ENCODE measurements at places on chromosomes 2 and 18.

GRCh38 chr2:8606226-8606625 lies 75.6 kb upstream of the ID2 start:
- DNase-seq = no peak

GRCh38 chr2:42182654-42183308 lies 13.6 kb downstream of the EML4 start:
- DNase-seq = no peak

DNA sequence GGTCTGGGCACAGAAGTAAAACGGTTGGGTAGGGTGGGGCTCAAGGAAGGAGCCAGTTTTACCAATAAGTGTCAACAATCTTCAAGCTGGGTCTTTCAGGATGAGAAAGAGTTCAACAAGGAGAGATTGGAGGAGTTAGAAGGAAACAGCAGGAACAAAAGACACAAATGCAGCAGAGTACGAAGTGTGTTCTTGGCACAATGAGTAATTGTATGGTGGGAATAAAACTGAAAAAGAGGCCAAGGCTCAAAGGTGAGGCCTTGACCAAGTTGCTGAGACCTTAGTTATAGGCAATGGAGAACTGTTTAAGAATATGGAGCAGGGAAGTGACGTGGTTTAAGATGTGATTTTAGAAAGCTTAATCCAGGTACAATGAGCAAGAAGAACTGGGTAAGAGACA lies 230.3 kb downstream of the PDE11A start:
- DNase-seq = no peak

DNA sequence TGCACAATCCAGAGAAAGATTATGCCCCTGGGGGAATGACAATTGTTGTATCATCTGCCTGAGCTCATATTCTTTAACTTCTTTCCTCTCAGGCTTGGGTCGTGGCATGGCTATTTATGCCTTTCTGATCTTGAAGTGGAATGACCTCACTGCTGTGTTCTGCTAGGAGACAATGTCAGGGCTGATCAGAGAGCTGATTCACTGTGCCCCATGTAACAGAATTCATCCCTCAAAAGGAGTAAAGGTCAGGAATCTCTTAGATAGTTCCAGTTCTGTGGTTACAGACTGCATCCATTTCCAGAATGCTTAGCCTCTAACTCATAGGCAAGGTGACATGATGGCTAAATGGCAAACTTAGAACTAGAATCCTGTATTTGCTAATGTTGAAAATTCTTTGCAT lies 511.7 kb upstream of the CNTNAP5 start:
- no peak for DNase-seq

DNA sequence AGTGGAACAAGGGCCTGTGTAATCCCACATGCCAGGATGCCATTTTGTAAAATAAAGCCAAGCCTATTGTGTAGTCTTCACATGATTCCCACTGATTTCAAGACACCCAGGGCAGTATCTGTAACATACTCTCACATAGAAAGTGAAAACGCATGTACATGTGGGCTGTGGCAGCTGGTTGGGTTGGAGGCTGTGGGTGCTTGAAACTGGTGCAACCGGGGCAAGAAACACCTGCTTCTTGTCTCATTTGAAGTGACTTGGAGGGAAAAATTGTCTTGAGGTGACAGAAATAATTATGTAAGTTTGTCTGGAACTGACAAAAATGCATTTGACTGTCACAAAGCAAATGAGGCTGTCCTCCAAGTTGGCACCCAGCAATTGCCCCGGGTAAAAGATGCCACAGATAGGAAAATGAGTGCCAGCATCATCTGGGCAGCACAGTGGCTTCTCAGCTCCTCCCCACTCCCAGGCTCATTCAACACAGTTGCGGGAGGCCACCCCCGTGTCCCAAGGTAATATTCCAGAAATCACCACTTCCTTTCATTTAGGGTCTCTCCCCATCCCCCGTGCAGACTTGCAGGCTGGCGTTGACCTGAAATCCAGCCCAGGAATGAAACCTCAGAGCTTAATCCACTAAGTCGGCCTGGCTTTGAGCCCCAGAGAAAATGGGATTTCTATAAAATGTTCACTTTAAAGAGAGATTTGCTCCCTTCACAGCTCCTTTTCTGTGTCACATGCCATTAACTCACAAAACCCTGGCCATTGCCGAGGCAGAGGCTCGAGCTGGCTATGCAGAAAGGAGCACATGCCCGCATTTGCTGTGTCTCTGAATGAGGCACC lies 293.9 kb upstream of the PARD3B start:
- no peak for DNase-seq

DNA sequence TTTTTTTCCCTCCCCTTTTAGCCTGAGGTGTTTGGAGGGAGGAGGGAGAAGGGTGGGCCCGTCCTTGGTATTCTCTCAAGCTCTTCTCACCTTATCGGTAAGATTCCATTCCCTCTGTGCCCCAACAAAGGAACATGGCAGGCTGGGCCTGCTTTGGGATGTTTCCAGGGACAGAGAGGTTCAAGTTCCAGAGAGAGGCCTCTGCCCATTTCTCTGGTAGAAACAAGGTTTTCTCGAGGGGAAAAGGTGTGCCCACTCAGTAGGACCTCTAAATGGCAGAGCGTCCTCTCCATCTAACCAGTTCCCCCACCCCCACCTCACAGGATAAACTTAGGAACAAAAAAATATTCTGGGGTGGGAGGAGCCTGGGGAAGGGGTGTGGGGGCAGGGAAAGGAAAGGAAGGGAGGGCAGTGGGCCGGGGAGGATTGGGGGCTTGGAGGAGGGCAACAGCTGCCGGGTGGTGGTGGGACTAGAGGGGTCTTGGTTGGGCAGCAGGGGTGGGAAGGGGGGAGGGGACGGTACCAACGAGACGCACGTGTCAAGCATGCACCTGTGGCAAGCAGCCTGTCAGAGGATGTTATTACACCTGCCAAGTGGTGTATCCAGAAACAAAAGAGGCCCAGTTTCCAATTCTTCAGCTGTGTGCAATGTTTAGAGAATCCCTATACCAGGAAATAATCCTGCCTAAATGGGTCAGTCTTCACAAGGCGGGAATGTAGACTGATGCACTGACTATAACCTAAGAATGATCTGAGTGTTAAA lies 2.1 kb downstream of the PCBP1 start:
- peak; percentile 81 for DNase-seq

GRCh38 chr2:39099310-39099869 lies 21.5 kb downstream of the SOS1 start:
- no peak for DNase-seq

GRCh38 chr18:6940451-6940850 lies 177.1 kb downstream of the LAMA1 start:
- no peak for DNase-seq

- DNase-seq = peak; percentile 66
These were observed 164.1 kb upstream of the GATA6 start for GRCh38 chr18:22005191-22005841.

- no peak for DNase-seq
These were observed 10.8 kb upstream of the MYO1B start for GRCh38 chr2:191234376-191234775.

- DNase-seq = no peak
These were observed 7.7 kb upstream of the SNTG2 start for GRCh38 chr2:942775-943460.

GRCh38 chr2:39313575-39313974 lies 69.8 kb upstream of the CDKL4 start:
- DNase-seq = no peak

DNA sequence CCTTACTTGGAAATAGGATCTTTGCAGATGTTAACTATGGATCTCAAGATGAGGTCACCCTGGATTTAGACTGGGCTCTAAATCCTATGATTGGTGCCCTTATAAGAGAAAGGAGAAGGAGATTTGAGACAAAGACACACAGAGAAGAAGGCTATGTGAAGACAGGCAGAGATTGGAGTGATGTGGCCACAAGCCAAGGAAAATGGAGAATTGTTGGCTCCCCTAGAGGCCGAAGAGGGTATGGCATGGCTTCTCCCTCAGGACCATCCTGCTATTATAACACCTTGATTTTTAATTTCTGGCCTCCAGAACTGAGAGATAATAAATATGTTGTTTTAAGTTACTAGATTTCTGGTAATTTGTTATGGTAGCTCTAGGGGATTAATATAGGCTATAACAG lies 7.6 kb downstream of the CYBRD1 start:
- no peak for DNase-seq

GRCh38 chr2:153294199-153294786 lies 184.3 kb downstream of the RPRM start:
- no peak for DNase-seq

GRCh38 chr2:234655706-234656105 lies 158.8 kb upstream of the ARL4C start:
- no peak for DNase-seq

- DNase-seq = no peak
These were observed 324.3 kb upstream of the PKDCC start for GRCh38 chr2:41723526-41723925.

GRCh38 chr2:58951722-58952121 lies 710.6 kb upstream of the FANCL start:
- no peak for DNase-seq

DNA sequence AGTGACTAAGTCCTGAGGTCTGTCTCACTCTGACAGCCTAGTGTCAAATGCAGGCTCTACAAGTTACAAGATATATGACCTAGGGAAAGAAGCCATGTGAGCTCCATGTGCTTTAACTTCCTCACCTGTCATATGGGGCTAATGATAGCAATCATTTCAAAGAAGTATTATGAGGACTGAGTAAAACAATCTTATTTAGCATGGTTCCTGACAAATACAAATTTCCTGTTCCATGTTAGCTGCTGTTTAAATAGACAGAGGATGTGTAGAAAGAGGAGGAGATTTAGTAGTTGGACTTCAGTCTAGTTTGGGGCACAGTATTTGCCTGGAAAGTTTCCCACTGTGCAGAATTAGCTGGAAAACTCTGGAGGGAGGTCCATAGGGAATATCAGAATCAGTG lies 545.8 kb downstream of the CNTNAP5 start:
- no peak for DNase-seq

GRCh38 chr18:61637905-61638595 lies 254.8 kb downstream of the RNF152 start:
- DNase-seq = no peak

DNA sequence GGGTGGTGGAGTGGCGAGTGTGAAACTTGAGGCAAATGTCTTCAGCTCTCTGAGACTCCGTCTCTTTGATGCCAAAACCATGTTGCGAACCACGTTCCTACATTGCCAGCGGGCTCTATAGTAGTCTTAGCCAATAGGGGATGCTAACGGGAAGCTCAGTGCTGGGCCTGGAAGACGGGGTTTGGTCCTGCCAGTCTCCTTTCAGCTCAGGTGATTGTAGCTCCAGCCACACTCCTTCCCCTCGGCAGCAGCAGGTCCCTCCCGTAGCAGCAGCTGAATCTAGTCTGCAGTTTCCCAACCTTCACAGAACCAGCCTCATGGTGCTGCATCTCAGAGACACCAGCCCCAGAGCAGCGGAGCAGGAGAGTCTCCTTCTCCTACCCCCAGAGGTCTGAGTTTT lies 109.7 kb downstream of the TFCP2L1 start:
- DNase-seq = no peak

DNA sequence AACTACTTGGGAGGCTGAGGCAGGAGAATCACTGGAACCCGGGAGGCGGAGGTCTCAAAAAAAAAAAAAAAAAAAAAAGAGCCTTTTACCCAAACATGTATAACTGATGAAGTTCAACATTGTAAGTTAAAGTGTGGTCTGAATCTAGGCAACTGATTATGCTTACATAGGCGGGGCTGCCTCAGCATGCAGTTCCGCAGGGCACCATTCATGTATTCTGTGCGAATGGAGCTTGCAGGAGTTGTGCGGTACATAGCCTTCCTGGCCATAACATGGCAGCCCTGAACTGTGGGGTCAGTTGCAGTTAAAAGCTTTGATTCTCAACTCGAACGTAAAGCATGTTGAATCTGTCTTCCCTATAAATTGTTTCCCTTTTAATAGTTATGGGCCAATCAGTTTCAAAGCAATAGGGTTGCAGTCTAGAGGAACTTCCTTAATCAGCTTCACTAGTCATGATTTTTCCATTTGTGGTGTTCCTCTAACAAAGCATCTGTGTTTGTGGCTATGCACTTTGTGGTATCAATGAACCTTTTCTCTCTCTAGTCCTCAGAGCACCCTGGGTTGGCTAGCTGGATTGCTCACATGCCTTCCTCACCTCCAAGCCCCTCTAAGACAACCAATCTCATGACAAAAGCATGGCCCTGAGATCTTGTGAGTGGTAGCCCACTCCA lies 30.6 kb upstream of the CEP68 start:
- no peak for DNase-seq

DNA sequence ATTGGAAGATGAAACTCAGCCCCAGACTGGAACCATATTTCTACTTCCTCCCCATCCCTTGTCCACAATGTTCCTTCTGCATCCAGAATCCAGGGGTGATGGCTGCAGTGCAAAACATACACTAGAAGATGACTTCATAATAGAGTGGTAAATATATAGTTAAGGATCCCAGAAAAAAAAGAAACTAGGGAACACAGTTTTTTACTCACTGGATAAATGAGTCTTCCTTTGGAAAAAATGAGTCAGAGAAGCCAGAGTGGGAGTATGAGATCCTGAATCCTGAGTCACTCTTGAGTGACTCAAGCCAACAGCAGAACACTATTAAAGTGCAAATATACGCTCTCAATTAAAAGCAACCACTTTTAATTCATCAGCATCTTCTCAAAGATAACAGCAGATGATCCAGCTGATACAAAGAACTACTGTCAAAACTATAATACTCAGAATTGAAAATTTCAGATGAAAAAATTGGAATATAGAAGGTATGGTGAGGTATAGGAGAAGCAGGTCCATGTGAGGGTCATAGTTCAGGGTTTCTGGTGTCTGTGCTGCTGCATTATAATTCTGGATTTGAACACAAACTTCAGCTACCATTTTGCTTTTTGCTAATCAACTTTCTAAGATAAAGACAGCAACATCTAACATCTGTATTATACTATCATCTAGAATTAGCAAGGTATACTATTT lies 987.2 kb upstream of the CDH2 start:
- no peak for DNase-seq

All from ELF-1 (cell line).